ENCODE measurements at places on chromosomes 5 and 9.

- DNase-seq: no peak
These were observed 90.6 kb upstream of the MIER3 start for GRCh38 chr5:57042524-57042931.

- DNase-seq: no peak
These were observed 665.5 kb upstream of the ZNF608 start for GRCh38 chr5:125411744-125412560.

DNA sequence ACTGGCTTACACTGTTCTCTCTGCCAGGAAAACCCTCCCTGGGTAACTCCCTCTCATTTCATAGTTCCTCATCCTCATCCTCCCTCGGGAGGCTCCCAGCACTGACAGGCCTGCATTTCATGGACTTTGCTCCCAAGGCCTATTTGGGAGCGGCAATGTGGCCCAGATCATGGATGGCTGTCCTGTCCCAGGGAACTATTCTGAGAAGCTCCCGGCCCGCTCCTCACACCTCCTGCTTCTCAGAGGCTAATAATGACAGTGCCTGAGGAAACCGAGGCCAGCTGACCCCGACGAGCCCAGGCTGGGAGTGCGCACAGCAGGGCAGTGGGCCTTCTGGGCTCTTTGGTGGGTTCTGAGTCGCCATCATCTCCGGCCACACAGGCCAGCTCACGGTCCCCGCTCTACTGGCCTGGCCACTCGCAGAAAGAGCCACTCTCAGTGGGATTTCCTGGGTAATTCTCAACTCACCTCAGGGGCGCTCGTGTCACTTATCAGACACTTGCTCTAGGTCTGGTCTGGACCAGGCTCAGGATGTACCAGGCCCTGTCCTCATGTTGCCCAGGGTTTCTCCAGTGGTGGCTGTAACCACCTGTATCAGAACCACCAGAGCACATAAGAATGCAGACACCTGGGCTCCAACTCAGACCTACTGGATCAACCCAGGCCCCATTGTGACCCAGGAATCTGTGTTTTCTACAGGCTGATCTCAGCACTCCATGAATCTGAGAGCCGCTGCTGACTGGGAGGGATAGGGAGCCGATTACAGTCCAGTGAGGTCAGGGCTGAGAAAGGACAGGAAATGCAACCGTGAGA is 2.0 kb upstream of the DOLPP1 start:
- no peak for DNase-seq

GRCh38 chr9:28651050-28651722 is 1077.9 kb upstream of the C9orf72 start:
- DNase-seq: no peak

DNA sequence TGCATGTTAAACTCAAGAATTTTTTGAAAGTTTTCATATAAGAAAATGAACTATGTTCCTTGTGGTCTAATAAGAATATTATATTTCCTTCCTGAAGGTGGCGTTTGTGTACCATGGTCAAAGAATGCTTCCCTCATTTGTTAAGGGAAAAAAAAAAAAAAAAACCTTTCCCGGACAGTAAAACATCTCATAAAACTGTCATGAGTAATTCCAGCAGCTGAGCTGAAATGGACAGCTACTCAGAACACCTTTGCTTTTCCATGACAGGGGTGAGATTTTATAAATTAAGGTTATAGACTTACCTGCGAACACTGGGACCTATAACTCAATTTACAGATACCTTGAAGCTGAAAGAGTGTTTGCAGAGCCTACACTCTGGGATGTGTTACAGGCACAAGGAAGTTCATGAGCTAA is 113.2 kb upstream of the RANBP3L start:
- DNase-seq: no peak

- DNase-seq: no peak
These were observed 98.0 kb downstream of the ANKH start for GRCh38 chr5:14773588-14773987.

- DNase-seq: no peak
These were observed 262.5 kb downstream of the NFIB start for GRCh38 chr9:14051419-14051818.

GRCh38 chr9:131812116-131812790 is 72.4 kb upstream of the RAPGEF1 start:
- no peak for DNase-seq

DNA sequence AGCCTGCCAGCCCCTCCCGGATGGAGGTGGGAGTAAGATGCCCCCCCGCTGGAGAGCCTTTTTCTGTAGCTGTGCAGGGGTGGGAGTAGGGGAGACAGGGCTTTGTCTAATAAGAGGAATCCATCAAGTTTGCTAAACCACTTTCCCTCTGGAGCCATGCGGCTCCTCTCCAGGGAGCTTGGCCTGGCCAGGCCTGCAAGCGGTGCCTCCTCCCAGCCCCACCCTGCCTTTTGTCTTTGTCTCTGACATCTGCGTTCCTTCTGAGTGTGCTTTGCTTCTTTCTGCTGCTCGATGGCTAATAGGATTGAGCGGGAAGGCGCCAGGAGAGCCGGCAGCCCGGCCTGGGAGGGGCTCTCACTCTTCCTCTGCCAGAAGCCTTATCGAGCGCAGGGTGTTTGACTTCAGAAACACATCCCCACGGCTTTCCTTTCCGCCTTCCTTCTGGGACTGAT is 26.7 kb upstream of the FCN1 start:
- DNase-seq: no peak

DNA sequence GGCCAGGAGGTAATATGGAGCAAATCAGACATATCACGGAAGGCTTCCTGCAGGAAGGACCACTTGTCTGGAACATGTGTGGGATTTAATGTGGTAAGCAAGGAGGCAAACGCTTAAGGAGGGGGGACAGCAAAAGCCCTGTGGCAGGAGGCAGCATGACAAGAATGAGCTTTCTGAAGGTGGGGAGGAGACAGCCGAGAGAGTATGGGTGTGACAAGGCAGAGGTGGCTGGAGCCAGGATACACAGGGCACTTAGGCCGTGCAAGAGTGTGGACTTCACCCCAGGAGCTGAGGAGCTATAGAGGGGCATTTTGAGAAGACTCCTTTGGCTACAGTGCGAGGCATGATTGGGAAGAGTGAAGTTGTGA is 14.4 kb upstream of the S1PR3 start:
- DNase-seq: no peak

DNA sequence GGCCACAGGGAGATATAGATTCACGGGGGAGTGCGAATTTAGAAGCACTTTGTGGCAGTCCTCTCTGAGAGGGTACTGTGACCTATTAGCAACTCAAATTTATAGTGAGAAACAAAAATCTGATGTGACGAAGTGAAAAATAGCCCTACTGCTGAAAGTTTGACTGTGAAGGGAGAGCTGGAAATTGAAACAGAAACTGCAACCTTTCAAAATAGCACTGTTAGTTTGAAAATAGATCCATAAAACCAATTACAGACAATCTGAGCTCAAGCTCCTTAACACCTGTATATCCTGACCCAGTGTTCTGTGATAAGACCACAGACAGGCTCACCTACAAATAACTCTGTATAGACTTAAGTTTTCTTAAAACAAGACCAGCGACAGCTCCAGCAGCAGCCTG is 420.1 kb downstream of the IRX1 start:
- no peak for DNase-seq

DNA sequence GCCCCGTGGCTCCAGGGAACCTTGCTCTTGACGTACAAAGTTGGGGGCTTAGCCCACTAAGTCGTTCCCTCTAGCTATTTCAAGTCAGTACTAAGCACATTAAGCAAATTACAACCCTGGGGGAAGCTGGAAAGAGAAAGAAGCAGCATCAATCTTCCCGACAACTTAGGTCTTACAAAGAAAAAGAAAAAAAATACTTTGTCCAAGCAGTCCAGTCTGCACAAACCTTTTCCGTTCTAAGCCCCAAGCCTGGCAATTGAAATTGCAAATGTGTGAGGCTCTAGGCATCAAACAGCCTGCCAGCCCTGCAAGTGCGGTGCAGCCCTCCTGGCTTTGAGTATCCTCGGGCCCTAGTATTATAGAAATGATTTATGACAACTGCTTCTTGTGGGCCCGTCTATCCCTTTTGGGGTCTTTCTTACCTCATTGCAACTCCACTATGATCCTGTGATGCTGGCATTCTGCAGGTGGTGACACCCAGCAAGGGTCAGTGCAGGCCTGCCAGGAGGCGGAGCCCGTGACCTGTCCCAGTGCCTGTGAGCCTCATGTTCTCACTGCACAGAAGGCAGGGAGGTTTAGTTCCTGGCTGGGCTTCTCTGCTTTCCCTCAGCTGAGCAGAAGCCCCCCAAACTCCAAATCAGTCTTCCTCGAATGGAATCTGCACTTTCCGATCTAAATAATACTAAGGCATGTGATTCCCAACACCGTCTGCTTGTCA is 232.3 kb upstream of the IRX2 start:
- no peak for DNase-seq

DNA sequence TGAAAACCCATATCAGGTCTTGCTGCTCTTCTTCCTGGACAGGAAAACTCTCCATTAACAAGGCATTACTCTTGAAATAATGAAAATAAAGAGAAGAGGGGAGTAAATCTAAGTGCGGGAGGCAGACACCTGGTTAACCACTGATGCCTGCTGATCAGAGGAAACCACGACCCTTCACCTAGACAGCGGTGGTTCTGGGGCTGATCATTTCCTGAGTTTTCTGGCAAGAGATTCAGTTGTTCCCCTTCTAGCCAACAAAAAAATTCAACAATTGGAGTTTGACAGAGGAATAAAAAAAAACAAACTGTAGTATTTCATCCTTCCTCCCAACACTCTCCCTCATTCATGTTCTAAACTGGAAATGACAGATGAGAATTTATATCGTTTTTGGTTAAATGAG is 3.0 kb downstream of the RLN2 start:
- DNase-seq: no peak

GRCh38 chr9:131477816-131478419 is 24.8 kb upstream of the POMT1 start:
- DNase-seq: no peak

GRCh38 chr5:58622936-58623871 is 40.3 kb downstream of the RAB3C start:
- no peak for DNase-seq

GRCh38 chr5:83147593-83147992 is 70.2 kb downstream of the XRCC4 start:
- no peak for DNase-seq

GRCh38 chr5:66848749-66849641 is 252.8 kb downstream of the MAST4 start:
- DNase-seq: no peak

- DNase-seq: no peak
These were observed 64.5 kb downstream of the ENTREP1 start for GRCh38 chr9:69389437-69389995.

DNA sequence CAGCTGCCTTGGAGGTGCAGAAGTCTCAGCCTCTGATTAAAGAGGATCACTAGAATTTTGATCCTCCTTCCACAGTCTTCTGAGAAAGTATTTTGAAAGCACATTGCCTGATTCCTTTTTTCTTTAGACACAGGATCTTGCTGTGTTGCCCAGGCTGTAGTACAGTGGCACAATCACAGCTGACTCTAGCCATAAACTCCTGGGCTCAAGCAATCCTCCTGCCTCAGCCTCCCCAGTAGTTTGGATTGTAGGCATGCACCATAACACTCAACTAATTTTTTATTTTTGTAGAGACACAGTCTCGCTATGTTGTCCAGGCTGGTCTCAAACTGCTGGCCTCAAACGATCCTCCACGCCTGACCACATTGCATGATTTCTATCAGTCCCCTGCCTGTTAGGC is 74.5 kb downstream of the FAM78A start:
- DNase-seq: no peak

DNA sequence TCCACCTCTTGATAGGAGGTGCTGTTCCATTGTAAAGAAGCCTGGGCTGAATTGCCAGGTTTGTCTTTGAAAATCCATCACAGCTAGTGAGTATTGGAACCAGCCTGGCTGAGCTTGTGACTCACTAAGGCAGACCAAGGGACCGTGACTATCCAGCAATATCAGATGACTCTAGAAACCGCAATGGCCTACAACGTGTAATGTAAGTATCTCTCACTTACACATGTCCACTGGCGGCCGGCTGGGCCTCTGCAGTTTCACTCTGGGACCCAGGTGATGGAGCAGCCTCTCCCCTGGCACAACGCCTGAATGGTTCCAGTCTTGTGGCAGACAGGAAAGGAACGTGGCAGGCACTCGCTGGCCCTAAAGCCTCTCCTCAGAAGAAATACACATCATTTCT is 3.1 kb upstream of the HRH2 start:
- no peak for DNase-seq

- peak; percentile 45 for DNase-seq
These were observed at the start of gene SNX24 for GRCh38 chr5:122845229-122846050. Gene SNX24, plus strand, starts transcription at chr5:122845613. Its CDS starts 21 bp downstream, at chr5:122845634.

GRCh38 chr5:172941067-172941516 is 18.1 kb upstream of the RPL26L1 start:
- DNase-seq: no peak

All from stimulated activated CD8-positive, alpha-beta memory T cell treated with anti-CD3 and anti-CD28 coated beads, Interleukin-15, amount 100 ng/mL, for 24 hours (primary cell).